ENCODE measurements at places on chromosomes 2 and 18.

GRCh38 chr2:171402906-171403580, 30.7 kb downstream of the METTL8 start:
- no peak for DNase-seq

DNA sequence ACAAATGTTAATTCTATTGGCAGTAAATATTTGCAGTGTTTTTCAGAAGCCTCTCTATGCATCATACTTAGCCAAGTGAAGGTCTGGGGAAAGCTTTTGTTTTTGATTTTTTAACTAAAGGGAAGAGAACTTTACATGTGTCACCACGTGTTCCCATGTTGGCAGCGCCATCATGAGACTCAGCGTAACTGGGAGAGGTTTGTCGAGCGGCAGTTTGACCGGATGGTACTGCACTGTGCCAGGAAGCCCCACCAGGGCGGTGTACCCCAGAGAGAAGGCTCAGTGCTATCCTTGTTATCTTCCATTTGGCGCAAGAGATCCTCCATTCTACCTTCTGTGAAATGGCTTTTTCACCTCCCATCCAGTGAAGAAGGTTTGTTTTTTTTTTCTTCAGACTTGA, 38.5 kb downstream of the KIF5C start:
- no peak for DNase-seq

DNA sequence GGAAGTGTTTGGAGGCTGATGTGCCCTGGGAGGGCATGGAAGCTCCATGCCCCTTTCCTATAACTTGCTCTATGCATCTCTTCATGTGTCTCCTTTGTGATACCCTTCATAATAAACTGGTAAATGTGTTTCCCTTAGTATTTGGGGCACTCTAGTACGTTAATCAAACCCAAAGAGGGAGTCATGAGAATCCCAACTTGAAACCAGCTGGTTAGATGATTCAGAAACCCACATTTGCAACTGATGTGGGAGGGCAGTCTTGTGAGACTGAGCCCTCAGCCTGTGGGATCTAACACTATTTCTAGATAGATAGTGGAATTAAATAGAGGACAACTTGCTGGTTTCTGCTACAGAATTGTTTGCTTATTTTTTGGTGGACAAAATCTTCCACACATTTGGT, 20.3 kb downstream of the ANKRD30B start:
- no peak for DNase-seq

DNA sequence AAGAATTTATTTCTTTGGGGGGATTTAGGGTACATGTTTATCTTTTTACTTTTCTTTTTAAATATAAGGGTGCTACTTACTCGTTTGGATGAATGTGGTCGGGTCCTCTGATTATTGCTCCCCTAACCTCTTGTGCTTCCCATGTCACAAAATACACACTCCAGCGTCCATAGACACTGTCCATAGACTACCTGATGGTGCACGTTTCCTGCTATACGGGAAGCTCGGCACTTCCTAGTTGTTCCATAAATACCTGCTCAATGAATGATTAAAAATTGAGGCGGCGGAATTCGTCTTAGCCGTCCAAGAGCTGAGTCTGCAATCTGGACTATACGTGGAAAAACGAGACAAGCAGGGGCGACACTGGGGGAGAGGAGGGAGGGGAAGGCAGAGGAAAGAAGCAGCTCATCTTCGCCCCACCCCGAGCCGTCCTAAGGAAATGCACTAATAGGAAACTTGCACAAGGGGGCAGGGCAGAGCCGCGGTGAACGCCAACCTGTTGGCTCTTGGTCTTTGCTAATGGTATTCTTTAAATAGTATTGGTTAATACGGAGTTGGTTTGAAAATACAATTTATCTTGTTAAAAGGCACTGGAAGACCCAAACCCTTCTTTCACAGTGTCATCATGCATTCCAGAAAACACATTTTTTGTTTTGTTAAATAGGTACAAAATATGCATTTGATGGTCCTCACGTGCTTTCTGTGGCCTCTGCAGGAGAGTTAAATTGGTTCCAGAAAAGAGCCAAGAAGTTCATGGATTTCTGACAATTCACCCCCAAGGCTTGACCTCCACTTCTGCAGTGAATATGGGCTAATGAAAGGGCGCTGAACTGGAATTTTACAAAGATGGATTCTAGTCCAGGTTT, 73.0 kb upstream of the KCTD1 start:
- peak; percentile 45 for DNase-seq

GRCh38 chr18:11089931-11090715, 59.2 kb downstream of the PIEZO2 start:
- DNase-seq, result no peak

GRCh38 chr2:103784261-103784660, 1022.4 kb downstream of the TMEM182 start:
- peak; percentile 18 for DNase-seq

DNA sequence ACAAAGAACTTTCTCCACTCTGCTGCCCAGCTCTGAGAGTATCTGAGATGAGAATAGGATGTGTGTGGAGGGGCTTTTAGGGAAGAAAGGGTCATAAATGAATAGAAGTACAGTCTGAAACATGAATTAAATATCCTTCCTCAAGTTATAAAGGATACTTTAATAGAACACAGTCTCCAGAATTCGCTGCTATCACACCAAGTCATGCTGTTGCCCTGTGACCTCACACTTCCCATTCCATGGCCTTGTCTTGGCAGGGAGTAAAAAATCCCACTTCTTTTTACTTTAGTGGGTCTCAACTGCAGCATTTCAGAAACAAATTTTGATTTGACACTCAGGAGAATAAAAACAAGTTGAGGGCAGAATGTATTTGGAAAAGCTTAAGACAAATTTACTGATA, 3.8 kb upstream of the RPE start:
- no peak for DNase-seq

- no peak for DNase-seq
Observed at GRCh38 chr2:24073816-24074215, 2.3 kb downstream of the SF3B6 start.

DNA sequence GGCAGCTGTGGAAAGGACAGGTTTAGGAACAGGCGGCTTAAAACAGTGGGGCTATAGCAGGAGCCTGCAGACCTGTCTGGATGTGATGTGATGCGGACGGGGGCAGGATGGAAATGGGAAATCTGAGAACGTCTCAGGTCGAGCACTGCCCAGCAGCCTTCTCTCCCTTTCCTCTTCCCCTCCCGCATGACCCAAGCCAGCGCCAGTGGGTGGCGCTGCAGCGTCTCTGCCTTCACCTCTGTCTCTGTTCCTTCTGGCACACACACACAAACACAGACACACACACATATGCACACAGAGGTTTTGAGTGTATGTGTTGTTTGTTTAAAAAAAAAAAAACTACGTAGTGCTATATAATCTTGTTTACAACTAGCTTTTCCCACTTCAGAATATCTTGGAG, 82.0 kb upstream of the SLC66A3 start:
- DNase-seq, result no peak

GRCh38 chr2:181790716-181791649, 100.5 kb upstream of the ITPRID2 start:
- DNase-seq, result no peak

GRCh38 chr18:56645415-56646016, 5.6 kb upstream of the WDR7 start:
- DNase-seq, result no peak

GRCh38 chr2:32805104-32806095, 141.4 kb upstream of the LTBP1 start:
- no peak for DNase-seq

GRCh38 chr2:6674381-6674780, 191.3 kb downstream of the CMPK2 start:
- DNase-seq, result no peak

DNA sequence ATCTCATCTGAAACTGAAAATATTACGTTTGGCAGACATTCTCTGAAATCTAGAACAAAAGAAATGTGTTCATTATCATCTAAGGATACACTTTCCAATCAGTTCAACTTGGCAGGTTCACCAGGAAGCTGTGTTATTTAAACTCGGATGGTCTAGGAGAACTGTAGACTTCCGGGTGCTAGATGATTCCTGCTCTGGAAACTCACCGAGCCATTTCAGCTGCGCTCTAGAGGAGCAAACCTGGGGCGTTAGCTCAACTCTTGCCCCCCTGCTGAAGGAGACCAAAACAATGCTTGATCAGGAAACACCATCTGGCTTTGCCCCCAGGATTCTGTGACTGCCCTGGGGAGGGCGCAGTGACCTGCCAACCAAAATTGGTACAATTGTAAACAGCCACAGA, 22.9 kb downstream of the MLPH start:
- DNase-seq, result no peak

DNA sequence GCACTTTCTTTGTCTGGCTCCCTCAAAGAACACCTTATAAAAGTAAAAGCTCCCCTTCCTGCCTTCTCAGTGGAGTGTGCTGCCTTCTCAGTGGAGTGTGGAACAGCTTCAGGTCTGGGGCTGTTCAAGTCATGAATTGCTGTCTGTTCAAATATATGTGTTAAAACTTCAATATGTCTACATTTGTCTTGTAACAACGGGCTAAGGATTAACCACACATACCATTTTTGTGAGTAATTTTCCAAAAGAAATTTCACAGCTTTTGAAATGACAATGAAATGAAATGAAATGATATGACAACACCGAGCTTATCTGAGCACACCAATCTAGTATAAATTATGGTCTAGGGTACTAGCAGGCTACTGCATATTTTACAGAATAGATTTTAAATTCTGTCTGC, 42.9 kb downstream of the CABYR start:
- no peak for DNase-seq

- DNase-seq, result no peak
Observed at GRCh38 chr18:27008575-27008974, 143.1 kb upstream of the AQP4 start.

GRCh38 chr2:1393321-1393720, 19.9 kb upstream of the TPO start:
- DNase-seq, result no peak

DNA sequence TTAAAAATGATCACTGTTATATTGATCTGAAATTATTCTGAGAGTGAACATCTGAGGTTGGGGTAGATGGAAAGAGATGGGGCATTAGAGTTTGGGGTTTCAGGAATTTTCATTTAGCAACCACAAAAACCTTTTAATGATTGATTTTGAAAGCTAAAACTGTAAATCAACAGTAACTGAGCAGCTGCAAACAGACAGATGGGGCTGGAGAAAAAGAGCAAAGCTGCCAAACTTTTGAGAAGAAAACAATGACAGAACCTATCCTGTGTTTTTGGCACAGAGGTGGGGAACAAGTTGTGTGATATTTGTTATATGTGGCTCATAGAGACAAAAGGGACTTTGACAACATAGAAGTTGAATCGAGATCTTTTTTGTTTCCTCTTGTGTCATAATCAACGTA, 415.8 kb upstream of the DSEL start:
- no peak for DNase-seq
